ENCODE measurements at places on chromosomes 5 and 9.

DNA sequence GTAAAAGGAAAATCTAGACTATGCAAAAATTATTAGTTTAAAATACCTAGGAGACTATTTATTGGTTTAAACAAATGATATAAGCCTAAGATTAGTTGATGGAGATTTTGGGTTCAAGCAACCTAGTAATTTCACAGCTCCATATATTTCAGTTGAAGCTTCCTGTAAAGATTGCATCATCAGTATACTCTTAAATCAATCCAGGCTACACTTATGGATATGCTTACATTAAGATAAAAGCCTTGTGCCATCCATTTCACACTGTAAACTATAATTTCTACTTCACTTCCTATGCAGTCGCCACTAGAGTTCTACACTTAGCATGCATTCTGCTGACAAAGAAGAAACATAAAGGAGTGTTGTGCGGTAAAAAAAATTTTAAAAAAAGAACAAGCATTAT lies 7.3 kb upstream of the LIX1 start:
- DNase-seq = no peak

DNA sequence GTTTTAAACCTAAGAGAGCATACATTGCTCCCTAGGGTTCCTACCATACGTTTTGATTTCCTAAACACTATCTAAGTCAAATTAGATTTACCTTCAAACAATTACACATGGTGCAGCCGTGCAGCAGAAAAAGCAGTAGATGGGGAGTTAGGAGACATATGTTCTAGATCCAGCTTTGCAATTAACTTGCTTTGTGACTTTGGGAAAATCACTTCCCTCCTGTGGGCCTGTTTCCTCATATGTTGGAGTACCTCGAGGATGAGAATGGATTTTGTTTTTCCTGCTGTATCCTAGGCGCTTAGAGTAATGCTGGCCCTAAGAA lies 711 bp downstream of the MRPL50 start:
- no peak for DNase-seq

- DNase-seq = no peak
Observed at GRCh38 chr9:99336531-99336930, 114.4 kb downstream of the SEC61B start.

DNA sequence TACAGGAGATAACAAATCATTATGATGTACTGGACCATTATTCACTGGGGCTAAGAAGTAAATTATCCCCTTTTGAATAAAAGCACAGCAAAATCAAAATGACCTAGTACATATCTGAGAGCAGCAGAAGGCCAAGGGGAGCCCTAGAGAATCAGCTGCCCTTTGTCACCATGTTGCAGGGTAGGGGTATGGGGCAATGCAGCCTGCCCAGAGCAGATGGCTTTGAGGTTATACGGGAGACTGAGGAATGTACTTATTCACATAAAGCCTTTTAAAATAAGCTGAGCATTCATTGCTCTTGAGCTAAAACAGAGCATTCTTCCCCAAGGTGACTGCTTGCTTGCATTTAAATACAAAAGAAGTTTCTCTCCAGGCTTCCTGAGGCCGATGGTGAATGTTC lies 2.6 kb upstream of the TNFAIP8 start:
- DNase-seq = no peak

GRCh38 chr9:74770508-74771261 lies 117.0 kb downstream of the TRPM6 start:
- no peak for DNase-seq

DNA sequence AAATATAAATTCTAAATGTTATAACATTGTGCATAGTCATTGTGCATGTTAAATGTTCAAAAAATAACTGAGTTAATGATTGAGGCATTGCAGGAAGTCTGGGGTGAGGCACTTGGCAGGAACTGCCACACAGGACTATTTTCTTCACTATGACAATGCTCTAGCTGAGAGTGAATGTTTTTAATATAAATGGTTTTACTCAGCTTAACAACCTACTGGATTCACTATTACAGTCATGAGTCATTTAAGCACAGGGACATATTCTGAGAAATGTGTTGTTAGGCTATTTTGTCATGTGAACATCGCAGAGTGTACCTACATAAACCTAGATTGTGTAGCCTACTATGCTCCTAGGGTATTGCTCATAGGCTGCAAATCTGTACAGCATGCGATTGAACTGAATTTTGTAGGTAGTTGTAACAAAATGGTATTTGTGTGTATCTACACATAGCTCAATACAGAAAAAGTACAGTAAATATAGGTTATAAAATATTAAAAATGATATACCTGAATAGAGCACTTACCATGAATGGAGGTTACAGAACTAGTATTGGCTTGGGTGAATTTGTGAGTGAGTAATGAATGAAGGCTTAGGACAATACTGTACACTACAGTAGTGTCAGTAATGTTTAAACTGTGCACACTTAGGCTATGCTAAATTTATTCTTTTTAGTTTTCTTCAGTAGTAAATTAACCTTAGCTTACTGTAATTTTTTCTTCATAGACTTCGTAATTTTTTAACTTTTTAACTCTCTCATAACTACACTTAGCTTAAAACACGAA lies 346.1 kb upstream of the PTGER4 start:
- no peak for DNase-seq

- DNase-seq = no peak
Observed at GRCh38 chr5:143678148-143678905, 133.6 kb upstream of the HMHB1 start.

DNA sequence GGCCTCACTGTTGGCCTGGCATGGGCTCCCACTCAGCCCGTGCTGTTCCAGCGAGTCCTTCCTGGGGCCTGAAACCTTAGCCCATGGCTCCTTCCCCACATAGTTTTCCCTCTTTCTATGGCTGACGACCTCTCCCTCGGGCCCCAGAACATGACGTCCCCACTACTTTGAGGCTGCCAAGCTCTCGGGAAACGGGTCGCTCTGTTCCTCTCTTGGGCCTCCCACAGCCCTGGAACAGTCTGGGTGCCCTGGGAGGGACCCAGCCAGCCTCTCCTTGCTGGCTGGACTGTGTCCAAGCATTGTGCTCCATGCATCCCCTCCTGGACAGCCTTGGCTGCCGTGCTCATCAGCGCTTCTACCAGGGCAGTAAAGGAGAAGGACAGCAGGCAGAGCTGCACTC lies 118.3 kb downstream of the SYK start:
- DNase-seq = no peak

DNA sequence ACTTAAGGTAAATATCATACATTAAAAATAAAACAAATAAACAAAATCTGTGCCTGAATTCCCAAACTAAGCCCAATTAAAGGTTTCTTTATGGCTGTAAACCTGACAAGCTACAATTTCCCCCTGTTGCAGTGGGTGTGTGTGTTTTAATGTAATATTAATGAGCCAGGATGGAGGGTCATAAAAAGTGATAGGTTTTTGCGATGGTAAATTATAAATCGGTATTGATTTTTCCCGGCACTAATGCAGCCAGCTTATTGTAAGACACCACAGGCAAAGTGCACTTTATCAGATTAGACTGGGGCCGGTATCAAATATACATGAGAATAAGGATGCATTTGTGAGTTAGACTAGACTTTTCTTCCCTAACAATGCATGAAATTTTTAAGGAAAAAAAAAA lies 120.4 kb downstream of the EBF1 start:
- no peak for DNase-seq

DNA sequence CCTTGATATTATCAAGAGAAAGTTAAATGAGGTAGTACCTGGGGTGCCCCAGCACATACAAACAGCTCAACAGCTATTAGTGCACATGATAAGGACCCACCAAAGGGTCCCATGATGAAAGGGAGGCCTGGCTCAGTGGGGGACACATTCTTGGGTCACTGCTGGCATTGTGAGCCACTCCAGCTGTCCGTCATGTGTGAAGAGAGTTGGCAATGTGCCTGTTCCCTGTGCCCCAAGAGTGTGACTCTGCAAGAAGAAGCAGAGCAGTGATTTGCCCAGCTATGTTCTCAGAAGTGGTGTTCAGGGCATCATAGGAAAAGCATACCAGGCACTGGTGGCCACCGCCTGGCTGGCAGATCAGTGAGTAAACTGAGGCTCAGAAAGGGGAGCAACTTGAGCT lies 37.1 kb upstream of the TDRD7 start:
- DNase-seq = no peak

DNA sequence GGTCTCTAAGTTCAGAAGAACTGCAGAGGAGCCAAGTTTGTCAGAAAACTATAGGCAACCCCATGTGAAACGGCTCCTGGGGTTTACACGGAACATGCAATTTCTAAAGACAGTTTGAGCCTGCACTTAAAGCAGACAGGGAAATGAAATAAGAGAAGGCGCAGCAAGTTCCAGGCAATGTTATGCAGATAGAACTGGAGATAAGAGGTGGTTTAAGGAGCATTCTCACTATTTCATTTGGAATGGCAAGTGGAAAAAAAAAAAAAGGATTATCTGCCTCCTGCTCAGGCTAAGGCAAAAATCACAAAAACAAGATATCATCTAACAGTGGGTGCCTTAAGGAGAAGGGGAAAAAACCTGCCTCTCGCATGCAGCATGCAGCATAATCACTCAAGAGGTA lies 2252.4 kb downstream of the MAT2B start:
- no peak for DNase-seq

- DNase-seq = no peak
Observed at GRCh38 chr5:68169903-68170302, 45.7 kb upstream of the PIK3R1 start.

GRCh38 chr5:171709930-171710329 lies 75.7 kb upstream of the SMIM23 start:
- DNase-seq = no peak

DNA sequence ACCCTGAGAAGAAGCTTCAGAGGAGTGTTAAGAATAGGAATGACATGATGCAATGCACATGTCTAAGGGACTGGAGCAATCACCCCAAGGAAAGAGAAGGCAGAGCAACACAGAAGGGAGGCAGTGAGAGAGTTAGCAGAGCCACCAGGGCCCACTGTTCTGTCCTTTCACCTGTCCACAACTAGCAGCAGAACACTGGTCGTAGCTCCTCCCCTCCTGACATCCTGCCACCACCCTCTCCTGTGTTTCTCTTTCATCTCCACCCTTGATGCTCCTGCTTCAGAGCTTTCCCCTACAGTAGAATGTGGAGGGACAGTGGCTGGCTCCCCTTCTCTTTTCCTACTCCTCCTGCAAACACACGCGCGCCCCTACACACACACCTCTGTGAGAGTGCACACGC lies 483.4 kb upstream of the KIF2A start:
- no peak for DNase-seq

DNA sequence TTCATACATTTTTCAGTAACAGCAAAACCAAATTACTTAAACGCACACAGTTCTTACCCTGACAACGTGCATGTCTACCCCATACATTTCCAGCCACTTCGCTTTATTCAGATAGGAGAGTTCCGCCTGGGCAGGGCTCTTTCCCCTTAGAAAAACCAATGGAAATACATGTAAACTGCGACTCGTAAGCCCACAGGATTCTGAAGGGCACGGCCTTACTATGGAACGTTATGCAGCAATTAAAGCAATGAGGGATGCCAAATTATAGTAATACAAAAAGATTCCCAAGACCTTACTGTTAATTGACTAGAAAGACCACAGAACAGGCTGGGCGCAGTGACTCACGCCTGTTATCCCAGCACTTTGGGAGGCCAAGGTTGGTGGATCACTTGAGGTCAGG lies 64.5 kb downstream of the EPB41L4B start:
- DNase-seq = no peak

- no peak for DNase-seq
Observed at GRCh38 chr9:36018891-36019720, 17.6 kb upstream of the RECK start.

- DNase-seq = no peak
Observed at GRCh38 chr9:135220601-135221575, 133.4 kb downstream of the OLFM1 start.

DNA sequence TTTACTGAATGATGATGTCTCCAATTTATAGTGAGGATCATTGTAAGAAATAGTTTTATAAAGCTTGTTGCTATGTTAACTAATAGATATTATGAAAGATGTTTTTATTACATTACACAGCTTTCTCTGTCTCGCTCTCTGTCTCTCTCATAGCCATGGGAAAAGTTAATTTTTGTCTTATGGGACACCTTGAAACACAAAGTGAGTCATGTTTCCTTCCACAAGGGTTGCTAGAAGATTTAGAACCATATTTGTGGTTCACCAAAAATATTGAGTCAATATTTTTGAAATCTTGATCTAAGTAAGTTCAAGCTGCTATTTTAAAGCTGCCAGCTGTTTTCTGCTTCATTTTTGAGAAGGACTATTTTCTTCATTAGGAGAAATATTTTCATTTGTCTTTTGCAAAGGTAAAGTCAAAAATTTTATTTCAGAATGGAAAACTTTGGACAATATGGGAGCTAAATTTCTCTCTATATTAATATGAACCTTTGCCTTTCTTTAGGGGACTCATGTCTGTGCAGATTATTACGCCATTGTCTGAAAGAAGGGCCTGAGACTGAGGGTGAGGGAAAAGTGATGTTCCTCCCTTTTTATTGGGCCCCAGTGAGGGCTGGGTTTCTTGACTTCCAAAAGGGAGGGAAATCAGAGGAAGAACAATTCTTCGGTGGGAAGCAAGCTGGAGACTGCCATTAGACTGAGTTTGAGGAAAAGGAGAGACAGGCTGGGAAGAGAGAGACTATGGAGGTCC lies 87.9 kb upstream of the SLC24A2 start:
- no peak for DNase-seq

GRCh38 chr9:16070455-16071145 lies 517.8 kb downstream of the CCDC171 start:
- DNase-seq = no peak

GRCh38 chr5:109299557-109299956 lies 110.2 kb downstream of the PJA2 start:
- no peak for DNase-seq

DNA sequence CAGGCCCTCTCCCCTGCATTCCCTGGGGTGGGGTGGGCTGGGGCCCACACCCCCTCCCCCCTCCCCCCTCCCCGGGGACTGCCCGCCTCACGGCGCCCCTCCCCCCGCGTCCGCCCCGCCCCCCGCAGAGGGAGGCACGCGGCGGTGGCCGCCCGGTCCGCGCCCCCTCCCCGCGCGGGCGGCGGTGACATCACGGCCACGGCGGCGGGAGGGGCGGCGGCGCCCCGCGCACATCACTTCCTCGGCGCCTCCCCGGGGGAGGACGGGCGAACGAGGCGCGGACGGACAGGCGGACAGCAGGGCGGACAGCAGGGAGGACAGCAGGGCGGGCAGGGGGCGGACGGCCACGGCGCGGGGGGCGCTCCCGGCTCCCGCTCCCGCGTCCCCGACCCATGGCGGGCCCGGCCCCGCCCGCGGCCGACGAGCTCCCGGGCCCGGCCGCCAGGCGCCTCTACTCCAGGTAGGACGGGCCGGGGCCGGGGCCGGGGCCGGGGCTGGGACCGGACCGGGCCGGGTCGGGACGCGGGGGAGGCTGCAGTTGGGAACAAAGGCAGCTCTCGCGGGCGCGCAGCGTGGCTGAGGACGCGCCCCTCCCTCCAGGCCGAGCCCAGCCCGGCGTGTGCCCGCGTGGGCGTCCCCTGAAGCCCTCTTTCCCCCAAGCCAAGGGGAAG lies at the start of gene GPSM1:
Gene GPSM1, plus strand, starts transcription at position 236 of the 671 bp plus-strand sequence. Its CDS starts 157 bp downstream, at position 393.
- peak; percentile 46 for DNase-seq

DNA sequence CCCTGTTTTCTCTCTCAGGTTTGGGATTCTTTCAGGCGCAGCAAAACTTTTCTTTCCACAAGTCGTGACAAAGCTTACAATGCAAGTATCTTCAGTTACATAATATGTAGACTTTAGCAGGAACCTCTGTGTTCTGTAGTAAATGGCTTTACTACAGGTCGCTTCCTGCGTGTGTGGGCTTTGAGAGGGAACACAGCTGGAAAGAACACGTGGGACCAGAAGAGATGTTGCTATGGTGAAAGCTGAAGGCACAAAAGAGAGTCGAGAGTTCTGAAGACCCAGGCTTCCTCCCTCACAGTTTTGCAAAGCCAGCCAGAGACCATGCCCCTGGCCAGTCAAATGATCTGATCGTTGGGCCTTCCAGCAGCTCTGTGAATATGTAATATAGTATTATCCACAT lies 4.0 kb downstream of the ANKRD55 start:
- no peak for DNase-seq

All from stimulated activated CD4-positive, alpha-beta T cell treated with anti-CD3 and anti-CD28 coated beads, Interleukin-2, amount 100 ng/mL, for 4 hours (primary cell).